ENCODE measurements at places on chromosomes 7 and 10. TPM values are rescaled to one million over a fixed set of nuclear protein-coding genes. Genes with fewer than 3 reads are reported as not detected.

Gene ZNF789
- 3.6 TPM for total RNA-seq

Gene C10orf67
- total RNA-seq: 0.14 TPM

Gene ANKRD30A
- total RNA-seq: not detected

Gene CYP3A4
- total RNA-seq: not detected

Gene LRRN3
- total RNA-seq: 2.1 TPM

Gene ACHE
- total RNA-seq: not detected

Gene SLC13A4
- not detected for total RNA-seq

Gene ZNF488
- not detected for total RNA-seq

Gene SH2D4B
- not detected for total RNA-seq

Gene ERVW-1
- not detected for total RNA-seq

Gene FXYD4
- total RNA-seq: not detected

Gene BAG3
- 5.0 TPM for total RNA-seq

Gene ZP3
- total RNA-seq: 2.1 TPM

Gene DENND2A
- total RNA-seq: 15.6 TPM

Gene AQP1
- 1.00 TPM for total RNA-seq

Data from smooth muscle cell of bladder (primary cell).